ENCODE measurements at places on chromosomes 1 and 21.

DNA sequence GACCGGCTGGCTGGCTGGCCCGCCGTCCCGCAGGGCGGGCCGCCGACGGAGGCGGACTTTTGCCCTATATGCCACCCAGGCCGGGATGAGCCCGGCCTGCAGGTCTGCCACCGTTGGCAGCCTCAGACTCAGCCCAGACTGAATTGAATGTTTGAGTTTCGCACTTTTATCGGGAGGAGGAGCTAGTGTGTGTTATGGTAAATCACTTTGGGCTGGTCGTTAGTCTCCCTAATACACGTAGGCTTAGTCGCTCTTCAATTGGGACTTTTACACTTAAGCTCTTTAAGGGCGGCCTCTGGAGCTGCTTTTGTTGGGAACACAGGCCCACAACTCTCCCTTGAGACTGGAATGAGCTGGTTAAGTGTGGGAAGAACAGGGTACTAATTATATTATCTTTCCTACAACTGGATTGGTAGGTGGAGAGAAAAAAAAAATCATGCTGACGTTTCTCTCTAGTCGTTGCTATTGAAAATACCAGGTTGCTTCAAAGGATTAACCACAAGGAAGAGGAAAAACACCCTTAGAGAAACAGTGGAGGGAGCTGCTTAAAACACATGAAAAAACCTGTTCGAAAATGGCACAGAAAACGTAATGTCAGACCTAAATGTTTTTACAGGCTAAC lies 1.4 kb upstream of the IRF2BP2 start:
- DNase-seq = peak; percentile 67

DNA sequence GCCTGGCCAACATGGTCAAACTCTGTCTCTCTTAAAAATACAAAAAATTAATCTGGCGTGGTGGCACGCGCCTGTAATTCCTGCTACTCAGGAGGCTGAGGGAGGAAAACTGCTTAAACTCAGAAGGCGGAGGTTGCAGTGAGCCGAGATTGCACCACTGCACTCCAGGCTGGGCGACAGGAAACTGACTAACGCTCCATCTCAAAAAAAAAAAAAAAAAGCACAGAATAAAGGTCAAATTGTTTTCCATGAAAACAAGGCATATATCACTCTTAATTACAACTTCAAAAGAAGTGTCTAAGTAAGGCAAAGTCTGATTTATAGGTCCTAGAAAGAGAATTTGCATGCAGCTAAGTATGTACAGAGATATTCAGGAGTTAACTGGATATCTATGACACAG lies 25.6 kb downstream of the EYA3 start:
- DNase-seq = no peak

- DNase-seq = no peak
Observed at GRCh38 chr1:150477733-150478132, 9.5 kb upstream of the TARS2 start.

DNA sequence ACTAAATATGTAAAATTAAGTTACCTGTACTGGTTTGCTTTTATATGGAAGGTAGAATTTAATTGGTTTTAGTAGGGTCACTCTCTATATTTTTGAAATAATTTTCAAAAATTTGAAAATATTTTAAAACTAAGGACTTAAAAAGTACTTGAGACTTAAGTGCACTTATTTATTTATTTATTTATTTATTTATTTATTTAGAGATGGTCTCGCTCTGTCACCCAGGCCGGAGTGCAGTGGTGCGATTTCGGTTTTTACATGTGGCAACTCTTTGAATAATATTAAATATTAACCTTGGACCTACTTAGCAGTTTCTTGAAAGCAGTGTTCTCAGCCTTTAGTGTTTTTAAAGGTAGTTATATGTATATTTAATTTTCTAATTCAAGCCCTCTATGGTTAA lies 36.4 kb downstream of the TMED5 start:
- DNase-seq = no peak

GRCh38 chr1:225677350-225678124 lies 24.6 kb upstream of the ENAH start:
- DNase-seq = no peak

GRCh38 chr1:9375912-9376311 lies 83.2 kb downstream of the SPSB1 start:
- DNase-seq = no peak

- no peak for DNase-seq
Observed at GRCh38 chr21:32215306-32215685, 63.6 kb downstream of the MIS18A start.

GRCh38 chr1:67616394-67616985 lies 68.5 kb upstream of the GADD45A start:
- DNase-seq = no peak

DNA sequence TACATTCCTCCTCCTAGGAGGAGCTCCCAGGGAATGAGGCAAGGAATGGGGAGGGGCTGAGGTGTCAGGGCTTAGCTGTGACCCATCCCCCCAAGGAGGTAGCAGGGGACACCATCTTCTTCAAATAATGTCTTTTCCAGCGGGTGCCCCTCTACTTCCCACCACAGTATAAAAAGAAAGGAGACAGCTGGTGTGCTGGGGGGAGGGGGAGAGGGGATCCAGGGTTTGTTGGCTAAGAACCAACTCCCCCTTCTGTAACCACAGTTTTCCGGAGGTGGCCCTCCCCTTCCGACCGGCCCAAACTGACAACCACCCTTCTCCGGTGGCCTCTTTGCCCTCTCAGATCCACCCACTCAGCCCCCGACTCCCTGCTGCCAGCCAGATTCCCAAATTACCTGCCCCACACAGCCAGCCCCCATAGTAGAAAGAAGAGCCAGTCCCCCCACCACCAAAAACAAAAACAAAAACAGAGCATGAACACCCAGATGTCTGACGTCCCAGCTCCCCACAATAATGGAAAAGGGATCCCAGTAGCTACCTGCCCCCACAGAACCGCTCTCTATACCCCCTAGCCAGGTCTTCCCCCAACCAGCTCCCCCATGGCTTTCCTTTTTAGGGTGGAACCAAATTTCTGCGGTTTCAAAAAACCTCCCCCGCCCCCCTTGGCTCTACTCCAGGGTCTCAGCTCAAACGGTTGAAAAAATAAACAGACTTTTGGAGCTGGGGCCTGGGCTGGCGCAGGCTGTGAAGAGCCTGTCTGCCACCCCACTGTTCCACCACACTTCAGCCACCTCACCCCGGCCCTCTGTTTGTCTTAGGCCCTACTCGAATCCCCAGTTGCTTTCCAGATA lies 2.1 kb downstream of the ARHGEF2 start:
- DNase-seq = peak; percentile 36

DNA sequence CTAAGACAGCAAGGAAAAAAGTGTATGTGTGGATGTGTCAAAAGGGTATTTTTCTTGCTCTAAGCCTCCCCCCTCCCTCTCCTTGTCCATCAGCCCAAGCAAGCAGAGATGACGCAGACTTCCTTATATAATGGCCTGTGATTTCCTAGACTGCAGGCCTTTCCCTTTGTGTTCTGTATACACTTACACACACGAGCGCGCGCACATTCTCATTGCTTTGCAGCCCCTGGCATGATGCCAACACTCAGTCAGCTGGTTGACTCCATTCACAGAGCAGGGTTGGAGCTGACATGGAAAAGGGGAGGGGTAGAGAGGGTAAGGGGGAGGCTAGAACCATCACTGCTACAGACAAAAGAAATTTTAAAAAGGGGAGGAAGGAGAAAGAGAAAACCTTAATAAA lies 41.8 kb downstream of the GATAD2B start:
- no peak for DNase-seq

DNA sequence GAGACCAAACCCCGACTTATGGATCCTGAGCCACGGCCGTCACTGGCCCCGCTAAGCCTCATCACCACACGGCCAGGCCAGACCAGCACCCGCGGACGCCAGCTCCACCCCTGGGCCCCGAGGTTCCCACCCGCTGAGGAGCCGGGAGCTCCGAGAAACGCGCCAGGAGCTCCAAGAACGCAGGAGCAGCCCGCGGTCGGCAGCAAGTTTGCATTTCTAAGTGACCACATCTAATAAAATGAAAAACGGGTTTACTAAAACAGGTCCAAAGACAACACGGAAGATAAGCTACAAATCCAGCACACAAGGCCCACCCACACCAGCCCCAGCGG lies 8.1 kb upstream of the C1QTNF12 start:
- DNase-seq = no peak

- DNase-seq = no peak
Observed at GRCh38 chr1:208381481-208381880, 137.3 kb upstream of the PLXNA2 start.

DNA sequence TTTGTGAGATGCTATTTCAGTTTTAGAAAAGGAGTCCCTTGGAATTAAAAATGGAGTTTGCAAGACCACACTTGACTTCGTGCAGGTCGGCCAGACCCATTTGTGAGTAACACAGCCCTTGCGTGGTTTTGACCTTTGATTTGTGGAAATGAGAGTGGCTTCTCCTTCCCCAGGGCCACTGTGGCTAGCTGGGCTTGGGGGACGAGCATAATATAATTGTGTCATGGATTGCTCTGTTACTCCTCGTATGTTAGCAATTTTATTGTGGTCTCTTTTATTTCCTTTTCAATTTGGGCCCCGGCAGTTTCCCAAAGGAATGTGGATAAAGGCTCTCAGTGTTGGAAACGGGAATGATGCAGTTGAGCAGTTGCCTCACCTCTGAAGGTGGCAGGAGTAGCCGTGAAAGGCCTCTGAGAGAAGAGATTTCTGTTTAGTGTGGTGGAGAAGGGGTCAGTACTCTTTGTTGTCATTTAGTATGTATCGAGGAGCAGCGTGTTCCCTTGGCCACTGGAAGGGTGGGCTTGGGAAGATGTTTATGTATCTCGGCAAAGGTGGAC lies 194.6 kb downstream of the PBX1 start:
- DNase-seq = no peak

DNA sequence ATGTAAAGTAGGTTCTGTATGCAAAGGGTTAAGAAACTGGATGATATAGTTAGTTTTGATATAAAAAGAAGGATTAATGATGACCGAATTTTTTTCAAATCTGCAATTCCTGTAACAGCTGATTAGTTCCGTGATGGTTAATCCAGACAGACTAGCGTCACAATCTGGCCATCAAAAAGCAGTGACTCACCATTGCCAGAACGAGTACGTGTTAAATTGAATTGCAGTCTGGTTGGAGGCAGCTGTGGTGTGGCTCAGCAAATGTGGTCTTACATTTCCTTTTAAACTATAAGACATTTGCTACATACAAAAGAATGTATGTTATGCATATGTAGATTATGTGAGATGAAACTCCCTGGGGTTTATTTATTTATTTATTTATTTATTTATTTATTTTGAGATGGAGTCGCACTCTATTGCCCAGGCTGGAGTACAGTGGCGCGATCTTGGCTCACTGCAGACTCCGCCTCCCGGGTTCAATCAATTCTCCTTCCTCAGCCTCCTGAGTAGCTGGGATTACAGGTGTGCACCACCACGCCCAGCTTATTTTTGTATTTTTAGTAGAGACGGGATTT lies 139.8 kb downstream of the RYR2 start:
- no peak for DNase-seq

- DNase-seq = no peak
Observed at GRCh38 chr1:40907899-40908298, 45.7 kb upstream of the CITED4 start.

- no peak for DNase-seq
Observed at GRCh38 chr1:22218618-22219250, 75.8 kb upstream of the WNT4 start.

GRCh38 chr1:102191723-102192122 lies 195.0 kb upstream of the OLFM3 start:
- no peak for DNase-seq

DNA sequence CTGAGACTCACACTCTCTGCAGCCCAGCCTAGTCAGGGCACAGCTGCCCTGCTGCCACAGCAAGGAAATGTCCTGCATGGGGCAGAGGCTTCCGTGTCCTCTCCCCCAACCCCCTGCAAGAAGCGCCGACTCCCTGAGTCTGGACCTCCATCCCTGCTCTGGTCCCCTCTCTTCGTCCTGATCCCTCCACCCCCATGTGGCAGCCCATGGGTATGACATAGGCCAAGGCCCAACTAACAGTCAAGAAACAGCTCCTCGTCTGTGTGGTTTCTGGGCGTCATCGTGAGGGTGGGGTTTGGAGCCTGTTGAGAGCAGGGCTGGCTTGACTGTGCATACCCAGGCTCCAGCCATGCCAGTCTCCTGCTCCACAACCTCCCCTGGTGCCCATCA lies 19.5 kb downstream of the FAAH start:
- no peak for DNase-seq

DNA sequence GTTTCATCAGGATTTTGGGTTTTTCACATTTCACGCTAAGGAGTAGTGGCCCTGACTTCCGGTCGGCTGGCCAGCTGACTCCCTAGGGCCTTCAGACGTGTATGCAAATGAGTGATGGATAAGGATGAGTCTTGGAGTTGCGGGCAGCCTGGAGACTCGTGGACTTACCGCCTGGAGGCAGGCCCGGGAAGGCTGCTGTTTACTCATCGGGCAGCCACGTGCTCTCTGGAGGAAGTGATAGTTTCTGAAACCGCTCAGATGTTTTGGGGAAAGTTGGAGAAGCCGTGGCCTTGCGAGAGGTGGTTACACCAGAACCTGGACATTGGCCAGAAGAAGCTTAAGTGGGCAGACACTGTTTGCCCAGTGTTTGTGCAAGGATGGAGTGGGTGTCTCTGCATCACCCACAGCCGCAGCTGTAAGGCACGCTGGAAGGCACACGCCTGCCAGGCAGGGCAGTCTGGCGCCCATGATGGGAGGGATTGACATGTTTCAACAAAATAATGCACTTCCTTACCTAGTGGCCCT lies 23.1 kb upstream of the TNFRSF1B start:
- peak; percentile 98 for DNase-seq

DNA sequence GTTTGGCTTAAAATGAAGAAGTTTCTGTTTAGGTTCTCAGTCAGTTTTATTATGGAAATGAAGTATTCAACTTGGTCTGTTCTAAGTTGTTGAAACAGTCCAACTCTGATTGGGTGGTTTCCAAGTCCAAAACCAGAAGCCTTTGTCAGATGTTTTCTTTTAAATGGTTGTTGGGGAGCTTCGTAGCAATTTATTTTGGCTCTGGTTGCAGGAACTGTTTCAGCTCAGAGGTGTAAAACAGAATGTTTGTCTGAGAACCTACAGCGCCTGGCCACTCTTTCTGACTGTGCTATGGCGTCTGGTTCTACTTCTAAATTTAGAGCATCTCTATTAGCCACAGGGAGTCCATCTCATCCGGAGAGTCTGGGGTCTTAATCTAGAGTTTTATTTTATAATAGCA lies 582.6 kb upstream of the TMPRSS15 start:
- DNase-seq = no peak

DNA sequence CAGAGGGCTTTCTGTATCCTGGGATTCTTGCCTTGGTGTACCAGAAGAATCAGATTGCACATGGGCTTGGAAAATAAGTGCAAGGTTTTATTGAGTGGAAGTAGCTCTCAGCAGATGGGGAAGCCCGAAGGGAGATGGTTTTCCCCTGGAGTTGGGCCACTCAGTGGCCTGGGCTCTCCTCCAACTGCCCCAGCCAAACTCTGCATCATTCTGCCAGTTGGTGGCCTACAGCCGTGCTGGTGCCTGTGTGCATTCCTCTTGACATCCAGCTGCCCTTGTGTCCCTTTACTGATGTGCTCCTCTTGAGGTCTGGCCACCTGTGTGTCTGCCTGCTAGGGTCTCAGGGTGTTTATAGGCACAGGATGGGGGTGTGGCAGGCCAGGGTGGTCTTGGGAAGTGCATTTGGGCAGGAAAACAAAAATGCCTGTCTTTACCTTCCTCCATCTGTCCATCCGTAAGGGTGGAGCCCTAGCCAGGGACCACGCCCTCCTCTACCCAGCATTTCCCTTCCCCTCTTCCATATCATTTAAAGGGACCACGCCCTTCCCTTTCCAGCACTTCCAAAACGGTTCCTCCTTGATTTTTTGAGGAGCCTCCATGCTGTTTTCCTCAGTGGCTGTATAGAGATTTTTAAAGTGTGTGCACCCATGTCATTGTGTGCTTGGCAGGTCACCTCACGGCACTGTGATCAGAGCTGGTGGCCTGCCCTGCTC lies 18.9 kb downstream of the SNAP47 start:
- peak; percentile 40 for DNase-seq

Data from GM04503 (cell line).